Gastroesophageal sphincter (tissue), 4 donors: ENCODE measurements at places on chromosomes 4 and X. TPM values are rescaled to one million over a fixed set of nuclear protein-coding genes. Genes with fewer than 3 reads are reported as not detected.

DNA sequence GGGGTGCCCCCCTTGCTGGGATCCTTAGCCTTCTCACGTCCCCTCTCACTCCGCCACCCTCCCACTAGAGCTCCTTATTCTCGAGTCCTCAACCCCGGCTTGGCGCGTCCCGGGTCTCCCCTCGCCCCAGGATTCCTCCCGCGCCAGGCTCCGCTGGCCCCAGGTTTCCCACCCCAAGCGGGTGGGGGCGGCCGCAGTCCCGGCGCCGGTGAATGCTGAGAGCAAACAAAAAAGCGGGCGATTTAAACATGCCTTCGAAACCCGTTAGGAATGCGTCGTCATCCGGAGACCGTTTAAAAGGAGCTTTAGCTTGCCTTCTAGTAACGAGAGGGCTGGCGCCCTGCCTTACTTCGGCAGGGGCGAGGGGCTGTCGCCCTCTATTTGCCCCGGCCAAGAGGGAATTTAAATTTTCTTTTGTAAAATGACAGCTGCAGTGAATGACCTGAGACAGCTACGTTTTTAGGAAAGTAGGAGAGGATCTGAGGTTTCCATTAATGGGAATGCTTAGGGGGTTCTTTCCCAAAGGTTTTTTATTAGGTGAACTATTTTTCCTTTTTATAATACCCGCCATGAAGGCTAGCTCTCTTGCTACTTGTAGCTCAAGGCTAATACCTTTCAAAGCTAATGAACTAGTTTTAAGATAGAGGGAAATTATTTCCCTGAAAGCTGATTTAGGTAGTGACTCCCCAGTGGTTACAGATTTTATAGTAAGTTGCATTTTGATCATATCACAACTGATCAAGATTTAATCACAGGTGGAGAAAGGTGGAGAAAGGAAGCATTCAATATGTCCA lies 3.1 kb downstream of the JADE1 start:
- ATAC-seq = peak; percentile 4

Gene OTUD6A
- total RNA-seq = not detected

- ATAC-seq = no peak
Measured at GRCh38 chrX:148874636-148875246, 374.3 kb downstream of the AFF2 start.

- ATAC-seq = no peak
Measured at GRCh38 chr4:97185233-97185632, 958.0 kb downstream of the STPG2 start.

Gene TCEAL9
- total RNA-seq = 86.7 TPM

Gene CHIC1
- 15.0 TPM for total RNA-seq

Gene TMEM35A
- total RNA-seq = 19.1 TPM

GRCh38 chr4:8762356-8762755 lies 109.3 kb downstream of the HMX1 start:
- no peak for ATAC-seq

Gene PITX2
- total RNA-seq = 5.6 TPM

GRCh38 chr4:163284304-163284703 lies 48.1 kb downstream of the NPY1R start:
- ATAC-seq = no peak

GRCh38 chr4:107008115-107008514 lies 28.0 kb downstream of the DKK2 start:
- no peak for ATAC-seq

DNA sequence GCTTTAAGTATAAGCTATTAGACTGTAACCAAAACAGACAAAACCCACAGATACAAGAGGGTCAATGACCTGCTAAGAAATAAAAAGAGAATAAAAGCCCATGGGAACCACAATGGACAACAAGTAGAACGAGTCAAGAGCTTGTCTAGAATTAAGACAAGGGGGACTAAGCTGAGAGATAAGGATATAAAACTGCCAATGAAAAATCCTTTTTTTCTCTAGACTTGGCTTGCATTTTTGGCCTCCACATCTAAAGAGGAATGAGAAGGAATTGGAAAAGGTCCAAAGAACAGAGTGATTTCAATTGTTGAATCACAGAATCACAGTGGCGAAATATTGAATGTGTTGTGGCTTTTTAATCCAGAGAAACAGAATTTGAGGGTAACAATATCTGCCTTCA lies 135.7 kb downstream of the QDPR start:
- ATAC-seq = no peak

Gene RNF212
- total RNA-seq = 1.5 TPM
